ENCODE measurements at places on chromosomes 13 and 19.

DNA sequence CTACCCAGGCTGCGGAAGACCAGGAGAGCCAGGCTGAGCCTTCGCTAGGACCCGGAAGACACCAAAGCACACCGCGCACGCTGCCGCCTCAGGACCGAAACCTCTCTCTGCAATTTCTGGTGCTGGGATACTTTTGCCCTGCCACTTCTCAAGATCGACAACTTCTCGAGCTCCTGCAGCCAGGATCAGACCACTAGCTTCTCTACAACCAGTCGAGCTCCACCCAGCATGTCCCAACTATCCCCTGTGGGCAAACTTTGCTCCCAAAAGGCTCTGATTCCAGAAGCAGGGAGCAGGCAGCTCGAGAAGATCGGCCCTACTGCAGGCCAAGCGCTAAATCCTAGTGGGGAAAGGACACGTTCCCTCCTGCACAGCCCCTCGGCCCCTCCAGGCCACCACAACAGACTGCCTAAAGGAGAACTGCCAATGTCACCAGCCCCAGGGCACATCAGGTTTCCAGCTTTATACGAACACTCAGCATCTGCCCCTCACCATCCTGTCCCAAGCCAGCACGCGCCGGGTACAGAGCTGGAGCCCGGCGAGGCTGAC is 979 bp downstream of the AKAP8 start:
- peak; percentile 63 for DNase-seq

- DNase-seq, result peak; percentile 1
Measured at GRCh38 chr13:111384441-111385182, 64.2 kb downstream of the TEX29 start.

DNA sequence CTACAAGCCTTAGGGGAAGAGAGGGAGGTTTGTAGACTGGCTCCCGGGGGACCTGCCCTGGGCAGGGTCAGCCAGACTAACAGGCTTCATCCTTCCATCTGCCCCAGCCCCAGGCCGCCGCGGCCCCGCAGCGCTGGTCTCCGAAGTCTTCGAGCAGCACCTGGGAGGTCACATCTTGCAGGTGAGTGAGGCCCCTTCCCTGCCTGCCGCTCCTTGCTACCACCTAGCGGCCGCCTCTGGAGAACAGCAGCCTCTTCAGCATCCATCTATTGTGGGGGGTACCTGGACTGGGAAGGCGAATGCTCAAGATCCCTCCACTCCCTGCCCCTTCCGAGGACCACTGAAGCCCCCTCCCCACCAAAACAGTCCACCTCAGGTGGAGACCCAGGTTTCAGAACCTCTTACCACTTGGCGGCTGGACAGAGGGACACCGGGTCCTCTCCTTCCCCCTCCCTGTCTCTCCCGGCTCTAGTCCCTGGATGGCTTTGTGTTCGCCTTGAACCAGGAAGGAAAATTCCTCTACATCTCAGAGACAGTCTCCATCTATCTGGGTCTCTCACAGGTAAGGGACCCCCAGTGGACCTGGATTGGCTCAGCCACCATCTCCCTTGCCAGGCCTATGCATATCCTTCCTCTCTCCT is 12.7 kb downstream of the NPAS1 start:
- no peak for DNase-seq

GRCh38 chr13:98180092-98180491 is 3.0 kb upstream of the RNF113B start:
- no peak for DNase-seq

- DNase-seq, result no peak
Measured at GRCh38 chr13:79373916-79374315, 32.1 kb downstream of the RBM26 start.

DNA sequence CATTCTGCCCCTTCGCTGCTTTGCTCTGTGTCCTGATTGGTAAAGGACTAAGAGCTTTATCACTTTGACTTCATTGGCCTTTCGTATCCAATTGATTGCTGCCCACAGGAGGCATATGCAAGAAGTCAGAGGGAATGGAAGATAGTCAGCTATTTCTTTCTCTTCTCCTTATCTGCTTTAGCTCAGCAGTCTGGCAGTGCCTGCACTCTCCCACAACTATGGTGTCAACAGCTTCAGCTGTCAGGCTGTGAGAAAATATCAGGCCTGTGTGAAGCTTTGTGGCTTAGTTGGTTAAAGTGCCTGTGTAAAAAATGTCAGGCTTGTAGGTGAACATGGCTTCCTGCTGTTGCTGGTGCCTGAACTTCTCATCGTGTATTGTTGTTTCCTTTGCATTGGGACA is 243.0 kb downstream of the PCDH17 start:
- DNase-seq, result peak; percentile 20

DNA sequence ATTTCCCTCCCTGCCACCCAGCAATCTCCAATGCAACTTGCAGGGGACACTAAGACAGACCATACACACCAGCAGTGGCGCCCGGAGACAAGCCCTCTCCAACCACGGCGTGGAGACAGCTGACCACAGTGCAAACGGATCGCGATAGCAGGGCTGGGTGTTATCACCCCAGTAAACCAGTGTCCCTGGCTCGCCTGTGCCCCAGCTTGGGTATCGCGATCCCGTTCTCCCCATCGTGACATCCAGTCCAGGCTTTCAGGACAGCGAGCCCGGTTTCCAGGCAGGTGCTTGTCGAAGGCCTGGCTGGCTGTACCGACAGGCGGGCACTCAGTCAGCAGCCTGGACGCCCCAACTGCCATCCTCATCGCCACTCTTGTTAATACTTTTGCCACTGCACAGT is 20.7 kb upstream of the NANOS2 start:
- DNase-seq, result no peak

GRCh38 chr19:41697198-41697855 is 9.3 kb upstream of the CEACAM7 start:
- no peak for DNase-seq

DNA sequence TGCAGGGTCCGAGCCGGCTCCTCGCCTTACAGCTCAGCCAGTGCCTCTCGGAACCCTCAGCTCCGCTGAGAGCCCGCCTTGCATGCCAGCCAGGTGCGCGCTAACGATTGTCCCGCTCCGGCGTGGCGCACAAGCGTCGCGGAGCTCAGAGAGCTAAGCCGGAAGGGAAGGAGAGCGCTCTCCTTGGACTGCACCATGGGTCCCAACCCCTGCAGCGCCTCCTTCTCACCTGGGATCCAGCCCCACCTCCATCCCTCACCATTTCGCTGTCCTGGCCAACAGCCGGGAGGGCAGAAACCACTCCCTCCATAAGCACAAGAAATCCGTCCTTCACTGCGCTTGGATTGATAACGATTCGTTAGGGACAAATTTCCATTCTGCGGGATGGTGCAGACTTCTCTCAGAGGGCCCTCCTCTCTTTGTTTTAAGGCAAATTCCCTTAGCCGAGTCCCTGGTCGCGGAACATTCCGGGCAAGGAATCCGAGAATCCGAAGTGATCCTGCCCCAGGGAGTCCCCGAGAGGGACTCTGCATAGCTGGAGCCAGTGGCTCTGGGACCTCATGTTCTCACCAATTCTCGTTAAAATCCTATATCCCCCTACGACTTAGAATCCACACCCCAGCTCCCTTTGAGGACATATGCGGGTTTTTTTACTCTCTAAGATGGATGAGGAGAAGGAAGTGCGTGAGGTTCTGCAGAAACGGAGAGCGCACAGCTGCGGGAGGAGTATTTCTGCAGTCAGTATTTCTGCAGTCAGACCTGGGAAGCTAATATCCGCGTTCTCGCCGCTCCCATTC is 2.8 kb downstream of the GSX1 start:
- no peak for DNase-seq

DNA sequence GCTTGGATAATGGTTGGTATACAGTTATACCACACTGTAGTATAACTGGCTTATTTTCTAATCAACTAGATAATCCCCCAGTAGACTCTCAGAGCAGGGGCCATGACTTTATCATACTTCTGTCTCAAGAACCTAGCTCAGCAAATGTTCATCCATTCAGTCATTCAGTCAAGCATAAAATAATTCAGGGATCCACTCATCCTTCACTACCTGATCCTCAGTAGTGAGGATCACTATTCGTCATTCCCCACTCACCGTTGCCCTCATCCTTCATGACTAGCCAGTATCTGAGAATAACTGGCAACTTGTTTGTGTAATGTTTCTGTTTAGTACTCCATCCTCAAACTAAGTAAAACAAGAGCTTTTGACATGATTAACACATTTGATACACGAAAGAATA is 77.6 kb downstream of the TSC22D1 start:
- DNase-seq, result no peak

DNA sequence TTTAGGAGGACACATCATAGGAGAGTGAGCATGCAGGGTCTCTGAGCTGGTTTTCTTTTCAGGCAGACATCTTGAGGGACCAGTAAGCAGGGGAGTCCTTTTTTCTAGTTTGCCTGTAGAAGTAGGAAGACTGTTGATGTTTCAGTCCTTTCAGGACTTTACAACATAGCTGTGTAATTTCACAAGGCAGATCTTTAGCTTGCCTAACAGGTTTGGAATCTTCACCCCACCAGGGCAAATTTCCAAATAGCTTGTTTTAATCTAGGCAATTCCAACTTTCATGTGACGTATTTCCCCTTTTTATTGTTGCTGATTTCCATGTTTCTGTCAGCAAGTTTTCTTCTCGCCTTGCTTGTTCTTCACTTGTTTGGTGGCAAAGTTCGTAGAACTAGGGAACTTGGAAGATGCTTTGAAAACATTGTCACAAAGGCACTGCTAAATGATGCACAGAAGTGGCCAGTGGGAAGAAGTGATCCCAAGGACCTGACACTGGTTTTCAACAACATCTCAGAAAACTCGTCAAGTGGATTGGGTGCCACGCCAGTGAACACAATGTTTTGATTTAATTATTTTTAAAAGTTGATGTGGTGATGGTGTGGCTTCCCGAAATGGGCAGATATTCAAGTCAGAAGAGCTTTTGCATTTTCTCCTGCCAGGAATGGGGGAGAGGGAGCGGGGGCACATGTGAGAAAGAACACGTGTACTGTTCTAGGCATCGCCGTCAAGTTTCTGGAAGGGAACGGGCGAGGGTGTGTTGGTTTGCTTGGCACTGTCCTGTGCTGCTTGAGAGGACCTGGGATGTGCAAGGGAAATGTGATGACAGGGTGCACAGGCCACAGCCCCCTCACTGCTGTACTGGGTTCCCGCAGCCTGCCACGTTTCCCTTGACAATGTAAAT is 418.6 kb downstream of the OXGR1 start:
- DNase-seq, result no peak

DNA sequence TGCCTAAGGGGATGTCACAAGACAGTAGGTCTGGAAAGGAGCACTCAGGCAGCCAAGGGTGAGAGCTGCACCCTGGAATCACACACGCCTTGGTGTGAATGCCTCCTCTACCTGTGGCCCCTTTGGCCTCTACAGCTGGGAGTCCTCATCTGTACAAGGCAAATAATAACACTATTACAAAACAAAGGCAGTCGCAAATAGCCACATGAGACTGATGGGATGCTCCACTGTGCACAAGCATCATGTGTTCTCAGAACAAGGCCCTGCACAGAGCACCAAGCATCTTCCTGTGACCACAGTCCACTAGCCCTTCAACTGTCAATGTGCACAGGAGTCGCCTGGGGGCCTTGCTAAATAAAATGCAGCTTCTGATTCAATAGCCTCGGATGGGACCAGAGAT is 44.6 kb upstream of the HNRNPA1L2 start:
- DNase-seq, result no peak

GRCh38 chr19:20912973-20913372 is 10.1 kb upstream of the ZNF85 start:
- DNase-seq, result no peak

GRCh38 chr19:3599776-3600187 is 6.9 kb downstream of the TBXA2R start:
- DNase-seq, result no peak

DNA sequence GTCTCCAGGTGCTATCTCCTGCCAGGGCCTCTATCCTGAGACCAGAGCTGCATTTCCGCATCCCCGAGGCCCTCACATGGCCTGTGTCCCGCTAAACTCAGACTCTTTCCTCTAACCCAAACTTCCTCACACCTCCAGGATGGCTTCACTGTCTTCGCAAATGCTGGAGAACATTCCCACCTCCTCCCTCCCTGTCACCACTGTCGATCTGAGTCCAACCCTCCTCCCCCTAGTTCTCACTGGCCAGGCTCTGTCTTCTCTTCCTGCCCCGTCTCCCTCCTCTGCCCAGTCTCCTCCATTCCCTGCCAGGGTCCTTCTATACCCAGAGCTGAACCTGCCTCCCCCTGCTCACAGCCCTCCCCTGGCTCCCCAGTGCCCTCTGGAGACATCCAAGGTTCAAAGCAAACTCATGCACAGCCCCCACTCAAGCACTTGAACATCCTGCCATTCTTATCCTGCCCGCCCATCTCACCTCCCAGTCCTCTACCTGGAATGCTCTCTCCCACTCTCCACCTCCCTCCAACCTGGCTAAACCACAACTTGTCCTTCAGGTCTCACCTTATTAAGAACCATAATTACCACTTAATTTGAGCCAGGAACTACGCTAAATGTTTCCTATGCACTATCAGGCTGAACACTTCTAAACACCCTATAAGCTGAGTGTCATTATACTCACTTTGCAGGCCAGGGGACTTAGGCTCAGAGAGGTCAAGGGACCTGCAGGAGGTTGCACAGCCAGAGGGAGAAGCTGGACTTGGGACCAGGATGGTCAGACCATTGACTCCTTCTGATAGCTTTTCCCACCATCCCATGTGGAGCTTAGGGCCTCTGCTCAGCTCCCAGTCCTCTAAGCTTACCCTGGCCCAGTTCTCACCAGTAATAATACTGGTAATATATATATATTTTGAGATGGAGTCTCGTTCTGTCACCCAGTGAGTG is 961 bp upstream of the VSIG10L start:
- no peak for DNase-seq

DNA sequence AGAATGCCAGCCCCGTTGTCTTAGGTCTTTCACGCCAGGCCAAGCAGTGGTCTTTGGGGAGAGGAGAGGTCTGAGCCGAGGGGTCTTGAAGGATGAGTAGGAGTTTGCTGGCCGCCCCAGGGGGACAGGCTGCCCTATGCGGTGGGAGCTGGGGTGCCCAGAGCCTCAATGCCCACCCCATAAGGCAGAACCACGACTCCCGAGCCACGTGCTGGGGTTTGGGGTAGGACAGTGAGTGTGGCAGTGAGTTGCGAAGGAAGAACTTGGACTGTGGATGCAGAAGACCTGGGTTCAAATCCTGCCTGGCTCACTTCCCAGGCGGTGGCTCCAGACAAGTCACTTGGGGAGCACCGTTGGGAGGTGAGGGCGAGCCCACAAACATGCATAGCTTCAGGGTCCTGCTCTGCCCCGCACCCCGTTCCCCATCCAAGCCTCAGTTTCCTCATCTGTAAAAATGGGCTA is 5.5 kb downstream of the RAB11B start:
- DNase-seq, result no peak

GRCh38 chr19:9702186-9702585 is 27.3 kb upstream of the ZNF562 start:
- DNase-seq, result no peak

GRCh38 chr19:38669552-38669951 is 22.1 kb downstream of the ACTN4 start:
- no peak for DNase-seq

DNA sequence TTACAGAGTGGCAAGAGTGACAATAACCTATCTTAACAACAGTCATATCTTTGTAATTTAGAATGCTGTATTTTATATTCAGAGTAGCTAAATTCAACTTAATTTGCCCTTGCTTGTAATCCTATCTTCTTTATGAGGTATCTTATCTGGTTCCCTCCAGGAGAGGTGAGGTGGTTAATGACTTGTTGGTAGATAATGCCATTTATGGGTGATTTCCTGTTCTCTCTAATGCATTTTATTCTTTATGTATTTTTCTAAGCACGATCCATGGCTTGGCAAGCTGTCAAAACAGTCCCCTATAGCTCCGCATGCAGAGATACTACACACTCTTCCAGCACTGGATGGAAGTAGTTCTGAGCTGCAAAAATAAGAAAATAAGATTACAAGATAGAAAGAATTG is 267.9 kb downstream of the LMO7 start:
- DNase-seq, result no peak
